ENCODE measurements at places on chromosomes 1 and 21.

DNA sequence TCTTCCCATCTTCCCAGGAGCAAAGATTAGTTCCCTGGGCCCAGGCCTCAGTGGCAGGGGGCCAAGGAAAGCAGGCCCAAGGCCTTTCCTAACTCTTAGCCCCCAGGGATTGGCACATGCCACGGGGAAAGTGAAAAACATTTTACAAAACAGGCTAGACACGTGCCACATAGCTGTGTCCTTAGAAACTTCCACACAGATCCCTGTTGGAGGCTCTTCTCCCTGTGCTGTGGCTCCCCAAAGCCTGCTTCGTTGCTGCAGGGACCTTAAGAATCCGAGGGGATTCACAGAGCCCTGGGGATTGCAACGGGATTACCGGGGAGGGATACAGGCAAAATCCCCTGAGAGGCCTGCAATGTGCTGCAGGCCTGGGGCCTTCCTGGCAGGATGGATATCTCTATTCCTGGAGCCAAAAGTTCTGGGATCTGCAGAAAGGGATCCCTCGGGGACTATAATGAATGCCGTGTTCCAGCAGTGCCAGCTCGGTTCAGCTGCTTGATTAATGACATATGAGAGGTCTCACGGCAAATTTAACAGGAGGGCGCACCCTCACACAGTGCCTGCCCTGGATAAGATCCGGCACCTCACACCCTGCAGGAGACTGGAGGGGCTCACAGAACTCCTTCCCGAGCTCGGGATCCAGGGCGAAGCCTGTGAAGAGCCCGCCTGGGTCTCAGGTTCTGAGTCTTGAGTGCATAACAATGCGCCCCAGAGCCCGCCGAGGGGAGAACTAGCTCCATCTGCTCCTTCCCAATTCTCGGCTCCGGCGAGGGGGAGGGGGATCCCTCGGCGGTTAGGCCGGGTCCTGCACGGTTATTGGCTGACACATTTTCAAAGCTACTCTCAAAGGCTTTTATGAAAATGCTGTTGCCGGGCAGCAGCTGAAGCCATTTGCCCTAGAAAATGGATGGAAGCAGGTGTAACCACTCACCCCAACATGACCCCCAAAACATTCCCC is 15.3 kb upstream of the RGS8 start:
- no peak for DNase-seq

DNA sequence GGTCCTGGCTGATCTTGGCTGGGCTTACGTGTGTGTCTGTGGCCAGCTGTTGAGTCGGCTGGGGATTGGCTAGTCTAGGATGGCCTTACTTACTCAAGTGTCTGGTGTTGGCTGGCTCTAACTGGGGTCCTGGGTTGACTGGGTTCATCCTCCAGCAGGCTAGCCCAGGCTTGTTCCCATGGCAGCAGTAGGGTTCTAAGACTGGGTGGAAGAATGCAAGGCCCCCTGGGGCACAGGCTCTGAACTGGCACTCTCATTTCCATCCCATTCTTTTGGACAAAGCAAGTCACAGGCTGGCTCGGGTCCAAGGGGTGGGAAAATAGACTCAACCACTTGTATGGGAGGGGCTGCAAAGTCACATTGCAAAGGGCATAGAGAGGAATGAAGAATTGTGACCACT is 7.9 kb upstream of the OPRD1 start:
- DNase-seq, result no peak

- no peak for DNase-seq
Observed at GRCh38 chr1:110424699-110425611, 17.5 kb upstream of the LAMTOR5 start.

GRCh38 chr21:32422064-32422463 is 9.6 kb downstream of the EVA1C start:
- no peak for DNase-seq

- no peak for DNase-seq
Observed at GRCh38 chr1:36414384-36414783, 16.7 kb upstream of the LSM10 start.

DNA sequence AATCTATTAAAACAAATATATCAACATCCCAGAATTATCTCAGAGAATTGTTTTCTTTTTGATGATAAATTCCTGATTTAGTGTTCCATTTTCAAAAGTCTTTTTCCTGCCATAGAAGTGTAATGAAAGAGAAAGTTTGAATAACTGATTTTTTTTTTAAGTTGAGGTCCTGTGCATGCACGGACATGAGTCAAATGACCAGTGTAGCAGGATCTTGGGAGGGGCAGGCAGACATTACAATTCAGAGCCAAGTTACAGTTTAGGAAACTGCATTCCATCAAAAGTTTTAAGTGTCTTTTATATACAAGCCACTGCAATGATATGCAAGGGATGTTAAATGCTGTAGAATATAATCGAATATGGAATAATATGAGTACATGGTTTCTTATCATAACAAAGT is 227.5 kb downstream of the HMCN1 start:
- no peak for DNase-seq

- no peak for DNase-seq
Observed at GRCh38 chr1:10626791-10627410, 152.2 kb downstream of the PEX14 start.

GRCh38 chr1:182834326-182834725 is 4.8 kb upstream of the DHX9 start:
- DNase-seq, result no peak

DNA sequence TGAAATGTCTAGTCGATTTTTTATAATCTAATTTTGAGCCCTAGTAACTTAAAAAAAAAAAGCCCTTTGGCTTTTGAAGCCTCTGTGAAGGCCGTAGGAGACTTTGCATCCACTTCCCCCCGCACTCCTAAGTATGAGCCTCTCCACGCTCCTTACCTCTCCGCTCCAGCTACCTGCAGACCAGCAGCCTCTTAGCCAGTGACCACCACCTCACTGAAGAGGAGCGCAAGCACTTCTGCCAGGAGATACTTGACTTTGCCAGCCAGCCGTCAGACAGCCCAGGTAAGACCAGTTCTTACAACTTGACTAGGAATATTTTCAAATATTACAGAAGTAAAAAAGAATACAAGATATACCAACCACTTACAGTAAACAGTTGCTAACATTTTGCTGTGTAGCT is 27.4 kb upstream of the PWP2 start:
- DNase-seq, result no peak
